Left kidney (tissue), 8 donors: ENCODE measurements at places on chromosomes 12 and 14.

DNA sequence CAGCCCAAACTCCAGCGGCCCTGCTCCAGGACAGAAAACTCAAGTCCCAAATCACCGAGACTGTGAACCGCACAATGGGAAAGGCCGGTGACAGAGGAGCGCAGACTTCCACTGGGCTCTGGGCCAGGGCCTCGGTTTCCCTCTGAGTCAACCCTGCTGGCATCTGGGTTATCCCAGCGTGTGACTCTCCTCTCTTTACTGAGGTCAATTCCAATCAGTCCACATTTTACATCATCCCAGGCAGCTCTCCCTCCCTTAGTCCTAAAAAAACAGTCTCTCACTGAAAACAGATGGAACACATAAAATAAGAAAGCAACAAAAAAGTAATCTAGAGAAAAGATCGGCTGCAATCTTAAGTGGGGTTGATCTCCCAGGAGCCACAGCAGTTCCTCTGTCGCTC lies 36.9 kb downstream of the ITPK1 start:
- DNase-seq: no peak

DNA sequence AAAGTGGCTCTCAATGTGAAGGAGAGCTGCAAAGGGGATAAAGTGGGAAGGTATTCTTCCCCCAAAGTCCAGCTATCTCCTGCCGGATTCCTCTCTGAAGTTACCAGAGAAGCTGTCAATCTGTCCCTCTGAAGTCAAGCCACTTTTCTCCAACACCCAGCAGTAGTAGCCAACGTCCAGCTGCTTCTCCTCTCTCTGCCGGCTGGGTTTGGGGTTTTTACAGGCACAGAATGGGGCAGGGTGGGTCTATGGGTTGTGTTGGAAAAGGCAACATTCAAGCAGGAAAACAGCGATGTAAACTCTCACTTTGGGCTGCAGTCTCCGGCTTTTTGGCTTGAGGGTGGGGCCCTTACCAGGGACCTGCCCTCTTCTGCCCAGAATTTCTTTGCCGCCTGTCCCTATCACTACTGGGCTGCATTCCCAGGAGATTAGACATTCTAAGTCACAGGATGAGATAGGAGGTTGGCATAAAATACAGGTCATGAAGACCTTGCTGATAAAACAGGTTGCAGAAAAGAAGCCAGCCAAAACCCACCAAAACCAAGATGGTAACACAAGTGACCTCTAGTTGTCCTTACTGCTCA lies 16.3 kb downstream of the CAPZA3 start:
- DNase-seq: no peak

DNA sequence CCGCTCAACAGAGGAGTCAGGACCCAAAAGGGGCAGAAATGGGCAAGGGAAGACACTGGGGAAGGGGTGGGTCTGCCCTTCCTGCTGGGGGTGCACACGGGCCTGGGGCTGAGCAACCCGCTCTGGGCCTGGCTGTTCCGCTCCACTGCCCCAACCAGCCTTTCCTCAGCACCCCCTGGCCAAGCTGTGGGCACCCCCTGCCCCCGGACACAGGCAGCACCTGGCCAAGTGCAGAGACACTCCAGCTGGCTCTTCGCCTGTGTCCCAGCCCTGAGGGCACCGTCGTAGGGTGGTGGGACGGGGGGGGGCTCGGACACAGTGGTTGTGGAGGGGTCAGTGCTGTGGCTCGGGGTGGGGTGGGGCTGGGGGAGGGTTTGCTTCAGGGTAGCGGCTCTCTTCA lies 10.3 kb downstream of the PACS2 start:
- no peak for DNase-seq

DNA sequence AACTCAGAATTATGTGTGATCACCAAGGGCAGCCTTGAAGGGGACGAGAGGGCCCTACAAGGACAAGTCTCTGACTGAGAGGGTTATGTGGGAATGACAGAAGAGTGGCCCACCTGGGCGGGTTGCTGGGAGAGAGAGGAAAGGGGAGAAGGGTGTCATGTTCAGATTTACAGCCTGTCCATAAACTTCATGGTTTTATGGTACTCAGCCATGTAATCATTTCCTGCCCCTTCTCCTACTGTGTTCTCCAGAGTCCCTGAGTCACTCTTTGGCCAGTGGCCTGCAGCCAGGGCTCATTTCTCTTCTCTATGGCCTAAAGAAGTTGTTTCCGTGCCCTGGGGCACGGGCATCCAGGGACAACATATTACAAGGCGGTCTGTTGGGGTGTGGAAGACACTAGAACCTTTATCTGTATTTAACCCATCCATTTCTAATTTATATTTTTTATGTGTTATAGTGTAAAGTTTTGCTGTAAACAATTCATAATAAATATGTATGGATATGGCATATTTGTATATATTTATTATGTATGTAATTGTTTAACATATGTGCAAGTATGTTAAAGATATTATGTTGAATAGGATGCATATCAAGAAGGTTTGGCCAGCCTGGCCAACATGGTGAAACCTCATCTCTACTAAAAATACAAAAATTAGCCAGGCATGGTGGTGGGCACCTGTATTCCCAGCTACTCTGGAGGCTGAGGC lies 26.9 kb downstream of the DDX47 start:
- DNase-seq: peak; percentile 42

- peak; percentile 90 for DNase-seq
These were observed 261 bp upstream of the RNU7-1 start for GRCh38 chr12:6943389-6943721.

DNA sequence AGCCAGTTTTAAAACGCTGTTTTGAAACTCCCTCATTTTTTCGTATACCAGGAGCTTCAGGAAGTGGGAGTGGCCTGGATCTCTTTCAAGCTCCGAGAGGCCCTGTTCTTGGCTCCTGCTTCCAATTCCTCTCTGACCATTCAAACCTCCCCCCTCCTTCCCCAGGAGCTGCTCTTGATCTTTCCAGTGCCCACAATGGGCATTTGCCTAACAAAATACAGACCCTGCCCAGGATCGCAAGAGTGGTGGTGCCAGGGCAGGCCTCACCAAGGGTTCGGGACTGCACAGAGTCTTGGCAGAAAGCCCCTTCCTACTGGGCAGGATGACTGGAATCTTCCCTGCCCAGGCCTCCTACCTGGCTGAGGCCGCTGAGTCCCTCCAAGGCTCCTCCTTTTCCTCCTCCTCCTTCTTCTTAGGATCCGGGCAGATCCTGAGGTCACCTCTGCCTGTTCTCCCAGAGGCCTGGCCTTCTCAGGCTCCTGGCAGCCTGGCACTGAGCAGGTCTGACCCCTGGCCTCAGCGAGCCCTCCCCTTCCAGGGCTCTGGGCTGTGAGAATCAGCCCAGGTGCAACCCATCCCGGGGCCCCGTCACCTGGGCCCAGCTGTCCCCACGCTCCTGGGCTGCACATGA lies 46.9 kb upstream of the NOS1 start:
- DNase-seq: peak; percentile 55

DNA sequence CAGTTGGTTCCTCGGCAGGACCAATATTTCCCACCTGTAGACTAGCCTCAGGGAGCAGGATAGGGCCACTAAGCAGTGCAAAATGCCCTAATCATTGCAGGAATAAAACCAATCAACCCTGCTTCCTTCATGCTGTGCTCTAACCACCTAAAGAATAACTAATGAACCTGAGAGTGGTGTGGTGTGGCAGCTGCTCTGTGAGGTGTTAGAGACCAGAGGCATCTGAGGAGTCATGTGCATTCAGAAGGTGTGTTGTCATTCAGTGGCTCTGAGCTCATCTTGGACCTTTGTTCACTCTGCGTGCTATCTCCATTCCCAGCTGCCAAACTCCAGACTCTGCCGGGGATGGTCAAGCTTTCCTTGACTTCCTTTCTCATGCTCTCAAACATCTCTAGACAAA lies 136.7 kb upstream of the EGLN3 start:
- DNase-seq: no peak

GRCh38 chr12:49946086-49946485 lies 4.5 kb upstream of the AQP2 start:
- no peak for DNase-seq

DNA sequence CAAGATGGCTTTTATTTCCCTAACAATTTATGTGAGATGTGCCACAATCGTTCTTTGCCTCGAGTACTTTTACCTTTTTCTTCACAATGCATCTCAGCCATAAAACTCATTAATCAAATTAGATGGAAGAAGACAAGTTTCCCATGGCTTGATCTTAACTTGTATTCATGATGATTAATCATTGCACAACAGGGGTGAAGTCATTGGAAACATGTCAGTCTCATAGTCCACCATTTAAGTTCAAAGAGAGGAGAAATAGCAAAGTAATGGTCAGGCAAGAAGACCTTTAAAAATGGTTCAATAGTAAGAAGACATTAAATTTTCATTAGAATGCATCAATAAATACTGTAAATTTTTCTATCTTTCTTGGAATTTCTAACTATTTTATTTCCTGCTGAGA lies 136.3 kb downstream of the FOXG1 start:
- no peak for DNase-seq

- no peak for DNase-seq
These were observed 104.8 kb downstream of the KIF26A start for GRCh38 chr14:104243200-104243599.

DNA sequence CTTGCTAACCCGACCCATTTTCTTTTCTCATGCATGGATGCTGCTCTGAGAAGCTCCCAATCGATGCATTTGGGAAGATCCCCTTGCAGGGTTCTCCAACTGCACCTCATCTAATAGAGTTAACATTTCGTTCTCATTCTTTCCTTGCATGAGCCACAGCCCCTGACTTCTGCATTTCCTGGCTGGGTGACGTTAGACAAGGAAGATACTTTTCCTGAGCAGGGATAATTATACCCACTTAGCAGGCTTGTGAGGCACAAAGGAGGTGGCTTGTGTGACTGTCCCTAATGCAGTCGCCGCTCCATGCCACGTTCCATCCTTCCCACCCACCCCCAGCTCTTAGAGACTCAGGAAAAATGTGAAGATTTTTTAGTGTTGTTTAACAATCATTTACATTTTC lies 195.1 kb downstream of the CHST11 start:
- DNase-seq: no peak

- no peak for DNase-seq
These were observed 739.9 kb downstream of the SLC16A7 start for GRCh38 chr12:60335745-60336144.

DNA sequence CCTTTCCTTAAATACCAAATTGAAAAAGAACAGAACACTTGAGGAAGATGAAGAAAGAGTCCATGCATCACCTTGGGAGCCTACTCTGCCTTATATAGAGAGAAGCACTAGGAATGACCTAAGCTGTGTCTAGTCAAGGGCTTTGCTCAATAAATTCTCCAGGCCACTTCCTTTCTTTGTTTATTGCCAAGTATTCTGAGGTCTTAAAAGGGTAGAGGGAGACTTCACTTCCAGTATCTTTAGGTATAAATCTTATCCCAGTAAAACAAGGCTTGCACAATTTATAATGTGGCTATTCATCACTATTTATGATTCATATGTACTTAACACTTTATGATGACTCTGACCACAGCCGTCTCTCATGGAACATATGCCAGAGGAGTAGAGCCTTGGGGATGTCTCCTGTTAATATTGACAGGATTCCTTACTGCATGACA lies 85.1 kb upstream of the ARHGAP5 start:
- DNase-seq: no peak

DNA sequence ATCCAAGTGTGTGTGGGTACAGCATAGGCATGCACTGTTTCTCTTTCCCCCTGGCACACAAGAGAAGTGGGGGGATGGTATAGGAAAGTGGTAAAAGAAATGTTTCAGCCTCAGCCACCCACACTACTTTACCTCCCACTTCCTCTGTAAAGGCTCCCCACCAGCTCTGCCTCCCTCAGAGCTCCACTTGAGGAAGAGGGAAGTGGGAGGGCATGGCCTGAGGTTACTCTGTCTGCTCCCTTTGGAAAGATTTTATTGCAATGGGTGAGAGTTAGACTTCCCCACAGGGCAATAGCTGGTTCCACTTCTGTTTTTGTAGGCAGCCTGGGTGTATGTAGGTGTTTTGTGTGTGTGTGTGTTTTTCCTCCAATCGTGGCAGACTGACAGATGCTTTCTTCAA lies 145.3 kb downstream of the SSPN start:
- DNase-seq: no peak
